Fibroblast of pulmonary artery (primary cell): ENCODE measurements at places on chromosomes 5 and 9.

DNA sequence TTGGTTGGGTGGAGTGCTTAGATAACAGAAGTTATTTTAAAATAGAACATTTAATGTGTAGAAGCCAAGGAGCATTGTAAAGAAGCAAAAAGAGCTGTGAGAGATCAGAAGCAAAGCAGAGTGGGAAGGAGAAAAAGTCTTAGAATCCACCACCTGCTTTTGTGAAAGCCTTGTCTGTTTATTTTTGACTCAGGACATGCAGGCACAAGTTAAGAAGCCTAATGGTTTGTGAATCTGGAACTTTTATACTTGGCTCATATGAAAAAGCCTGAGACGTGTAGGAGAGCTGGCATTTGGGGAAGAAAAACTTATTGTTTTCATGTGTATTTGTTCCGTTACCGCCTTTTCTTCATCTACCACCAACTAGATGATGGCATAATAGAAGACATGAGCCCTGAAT, 38.5 kb upstream of the ITGA2 start:
- no peak for DNase-seq

- no peak for DNase-seq
These were observed 61.4 kb upstream of the MRPS30 start for GRCh38 chr5:44747396-44747795.

DNA sequence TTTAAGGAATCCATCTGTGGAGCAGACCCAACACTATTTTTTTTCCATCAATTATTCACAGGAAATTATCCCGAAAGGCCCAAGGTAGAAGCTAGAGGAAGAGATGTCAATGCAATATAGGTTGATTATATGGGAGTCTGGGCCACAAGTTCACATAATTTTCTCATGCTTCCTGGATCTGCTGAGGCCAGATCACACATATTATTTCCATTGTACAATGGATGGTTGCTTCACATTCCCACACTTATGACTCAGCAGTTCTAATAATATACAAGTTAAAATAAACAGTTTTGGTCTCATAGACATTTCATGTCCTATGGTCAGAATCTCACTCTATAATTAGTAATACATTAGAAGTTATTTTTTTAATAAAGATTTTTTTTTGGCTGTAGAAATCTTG, 66.0 kb upstream of the PTPRD start:
- DNase-seq, result peak; percentile 49

DNA sequence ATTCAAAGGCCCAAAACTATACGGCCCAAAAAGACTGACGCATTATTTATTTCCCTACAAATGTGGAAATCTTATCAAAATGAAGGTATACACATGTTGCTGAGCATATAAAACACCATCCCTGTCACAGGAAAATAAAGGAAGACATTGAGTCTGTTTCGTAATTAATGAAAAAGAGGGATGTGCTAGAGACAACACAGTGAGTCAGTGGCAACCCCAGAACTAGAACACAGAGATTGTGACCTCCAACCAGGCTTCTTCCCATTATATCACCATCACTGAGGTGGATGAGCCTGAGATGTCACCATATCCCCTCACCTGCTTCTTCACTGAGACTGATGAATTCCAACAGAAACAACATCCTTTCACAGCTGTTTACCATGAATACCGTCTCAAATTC, 3.8 kb downstream of the NDUFA8 start:
- DNase-seq, result no peak
